Thymus (tissue), 14 donors: ENCODE measurements at places on chromosomes 16 and 17.

DNA sequence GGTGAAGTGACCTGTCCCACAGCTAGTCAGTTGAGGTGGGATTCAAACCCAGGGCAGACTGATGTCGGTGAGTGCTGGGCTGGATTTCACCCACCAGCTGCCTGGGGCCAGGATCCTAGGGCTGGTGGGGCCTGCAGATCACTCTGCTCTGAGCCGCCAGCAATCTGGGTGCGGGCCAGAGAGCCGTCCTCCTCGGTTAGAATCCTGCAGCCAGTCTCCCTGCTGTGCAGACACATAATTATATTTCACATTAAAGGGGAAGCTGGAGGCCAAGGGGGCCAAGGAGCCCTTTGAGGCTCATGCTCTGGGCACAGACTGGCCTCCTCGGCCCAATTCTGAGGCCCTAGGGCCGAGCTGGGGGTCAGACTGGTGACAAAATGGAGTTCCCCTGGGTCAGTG is 996 bp upstream of the KCNJ12 start:
- DNase-seq, result no peak
- H3K4me3 ChIP-seq, result no peak overlapping the region
- H3K36me3 ChIP-seq, result no peaks in the 10 kb centered on the region
- H3K4me1 ChIP-seq, result peaks cover 6% of the 10 kb centered on the region

DNA sequence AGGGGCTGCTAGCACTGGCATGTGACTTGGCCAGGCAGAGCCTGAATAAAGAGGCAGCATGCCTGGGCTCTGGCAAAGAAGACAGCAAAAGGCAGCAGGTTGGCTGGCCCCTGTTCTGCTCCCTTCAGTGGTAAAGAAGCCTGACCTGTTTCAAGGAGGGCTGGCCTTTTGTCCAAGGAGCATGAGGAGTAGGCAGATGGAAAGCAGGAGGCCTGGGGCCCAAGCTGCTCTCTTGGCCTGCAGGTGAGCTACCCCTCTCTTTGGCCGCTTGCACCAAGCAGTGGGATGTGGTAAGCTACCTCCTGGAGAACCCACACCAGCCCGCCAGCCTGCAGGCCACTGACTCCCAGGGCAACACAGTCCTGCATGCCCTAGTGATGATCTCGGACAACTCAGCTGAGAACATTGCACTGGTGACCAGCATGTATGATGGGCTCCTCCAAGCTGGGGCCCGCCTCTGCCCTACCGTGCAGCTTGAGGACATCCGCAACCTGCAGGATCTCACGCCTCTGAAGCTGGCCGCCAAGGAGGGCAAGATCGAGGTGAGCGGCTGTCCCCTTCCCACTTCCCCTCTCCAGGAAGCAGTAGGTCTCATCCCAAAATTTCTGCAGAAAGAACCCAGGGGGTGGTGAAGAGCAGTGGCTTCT is 8.0 kb downstream of the TRPV2 start:
- no peak overlapping the region for H3K27ac ChIP-seq
- H3K4me3 ChIP-seq, result no peak overlapping the region
- H3K36me3 ChIP-seq, result peaks cover 58% of the 10 kb centered on the region
- no peak for DNase-seq
- H3K4me1 ChIP-seq, result peaks cover 8% of the 10 kb centered on the region

- no peak overlapping the region for H3K4me3 ChIP-seq
- no peaks in the 10 kb centered on the region for H3K27me3 ChIP-seq
- H3K27ac ChIP-seq, result no peak overlapping the region
- DNase-seq, result no peak
- no peaks in the 10 kb centered on the region for H3K4me1 ChIP-seq
Measured at GRCh38 chr16:10441726-10442125, 55.9 kb downstream of the ATF7IP2 start.

- H3K27me3 ChIP-seq, result no peaks in the 10 kb centered on the region
- no peak for DNase-seq
- peaks cover 14% of the 10 kb centered on the region for H3K4me1 ChIP-seq
- H3K36me3 ChIP-seq, result no peaks in the 10 kb centered on the region
- H3K4me3 ChIP-seq, result no peak overlapping the region
Measured at GRCh38 chr16:12613131-12613991, 190.3 kb downstream of the CPPED1 start.

DNA sequence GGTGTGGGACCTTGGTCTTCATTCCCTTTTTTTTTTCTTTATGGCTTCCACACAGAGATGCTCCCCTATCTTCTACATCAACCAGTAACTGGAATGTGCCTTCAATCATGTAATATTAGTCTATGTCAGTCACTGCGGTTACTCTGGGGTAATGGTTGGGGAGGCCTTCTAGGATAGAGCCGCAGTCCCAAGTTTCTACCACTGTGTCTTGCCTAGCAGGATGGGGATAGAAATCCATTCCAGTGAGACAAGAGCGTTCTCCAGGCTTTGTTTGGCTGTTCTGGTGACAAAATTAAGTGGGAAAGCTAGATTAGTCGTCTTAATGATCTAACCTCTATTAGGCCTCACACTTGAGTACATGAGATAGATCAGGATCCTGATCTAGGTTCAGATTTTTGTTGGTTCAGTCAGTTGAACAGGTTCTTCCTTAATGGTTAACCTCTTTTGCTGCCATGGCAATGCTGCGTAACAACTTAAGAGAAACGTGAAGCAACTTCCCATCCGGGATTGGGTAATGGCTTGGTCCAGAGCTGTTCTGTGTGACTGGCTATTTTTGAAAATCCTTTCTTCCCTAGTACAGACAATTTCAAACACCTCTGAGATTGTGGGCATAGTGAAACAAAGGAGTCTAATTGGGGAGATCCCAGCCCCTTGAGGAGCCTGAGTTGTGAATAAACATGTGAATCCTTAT is 8.7 kb downstream of the MSL1 start:
- H3K27ac ChIP-seq, result no peak overlapping the region
- no peaks in the 10 kb centered on the region for H3K27me3 ChIP-seq
- H3K36me3 ChIP-seq, result peaks cover 97% of the 10 kb centered on the region
- no peaks in the 10 kb centered on the region for H3K4me1 ChIP-seq
- no peak overlapping the region for H3K4me3 ChIP-seq

DNA sequence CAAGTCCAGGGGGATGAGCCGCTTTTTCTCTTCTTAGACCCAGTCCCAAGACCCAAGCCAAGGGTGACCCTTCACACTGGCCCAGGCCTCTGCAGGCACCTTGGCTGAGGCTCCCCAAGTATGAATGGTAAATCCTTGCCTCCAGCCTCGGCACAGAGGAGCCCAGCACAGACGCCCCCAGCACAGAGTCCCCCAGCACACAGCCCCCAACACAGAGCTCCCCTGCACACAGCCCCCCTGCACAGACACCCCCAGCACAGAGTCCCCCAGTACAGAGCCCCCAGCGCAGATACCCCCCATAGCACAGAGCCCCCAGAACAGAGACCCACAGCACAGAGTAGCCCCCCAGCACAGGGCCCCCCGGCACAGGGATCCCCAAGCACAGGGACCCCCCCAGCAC is 1.0 kb upstream of the MCRIP2 start:
- no peak for DNase-seq
- no peak overlapping the region for H3K4me3 ChIP-seq
- no peaks in the 10 kb centered on the region for H3K36me3 ChIP-seq
- peaks cover 26% of the 10 kb centered on the region for H3K27me3 ChIP-seq
- H3K4me1 ChIP-seq, result peaks cover 11% of the 10 kb centered on the region
